Femur (tissue), 1 donor: ENCODE measurements at places on chromosomes 13 and 19.

GRCh38 chr19:41958367-41959055 is 610 bp downstream of the RABAC1 start:
- peak; percentile 92 for DNase-seq

GRCh38 chr19:17576758-17577456 is 21.5 kb downstream of the COLGALT1 start:
- peak; percentile 81 for DNase-seq

GRCh38 chr13:49821216-49822009 is 28.9 kb upstream of the KPNA3 start:
- DNase-seq: no peak

DNA sequence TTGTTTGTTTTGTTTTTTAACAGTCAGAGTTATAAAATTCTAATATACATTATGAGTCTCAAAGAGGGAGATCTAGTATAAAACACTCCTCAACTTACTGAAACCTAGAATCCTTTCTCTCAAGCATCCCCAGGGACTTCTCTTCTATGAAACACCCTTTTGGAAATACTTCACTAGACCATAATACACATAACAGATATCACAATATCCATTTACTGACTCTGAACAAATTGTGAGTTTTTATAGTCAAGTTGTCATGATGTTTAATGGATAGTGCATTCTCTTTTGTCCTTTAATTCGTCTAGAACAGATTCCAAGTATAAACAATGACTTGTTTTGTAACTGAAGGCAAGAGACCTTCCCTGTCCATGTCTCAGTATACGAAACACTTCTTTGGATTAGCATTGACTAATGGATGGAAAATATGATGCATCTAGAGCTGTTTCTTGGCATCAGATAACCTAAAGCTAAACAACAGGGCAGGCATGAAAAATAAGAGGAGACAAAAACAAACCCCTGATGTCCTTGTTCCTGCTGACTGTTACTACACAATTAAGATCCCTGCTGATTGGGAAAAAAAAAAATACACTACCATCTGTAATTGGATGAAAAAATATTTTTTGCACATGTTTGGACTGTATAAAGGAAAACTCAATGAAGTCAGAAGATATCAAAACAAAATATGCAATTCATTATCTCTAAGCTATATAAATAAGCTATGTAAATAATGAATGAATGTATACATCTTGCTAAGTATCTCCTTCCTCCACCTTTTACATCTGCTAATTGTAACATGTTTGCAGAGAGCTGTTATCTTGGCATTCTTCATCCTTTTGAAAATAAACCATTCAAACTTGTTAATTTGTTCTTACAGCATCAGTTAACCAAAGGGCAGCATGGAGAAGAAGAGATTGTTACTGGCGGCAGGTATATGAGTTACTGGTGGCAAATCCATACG is 214.2 kb downstream of the LACC1 start:
- DNase-seq: no peak

DNA sequence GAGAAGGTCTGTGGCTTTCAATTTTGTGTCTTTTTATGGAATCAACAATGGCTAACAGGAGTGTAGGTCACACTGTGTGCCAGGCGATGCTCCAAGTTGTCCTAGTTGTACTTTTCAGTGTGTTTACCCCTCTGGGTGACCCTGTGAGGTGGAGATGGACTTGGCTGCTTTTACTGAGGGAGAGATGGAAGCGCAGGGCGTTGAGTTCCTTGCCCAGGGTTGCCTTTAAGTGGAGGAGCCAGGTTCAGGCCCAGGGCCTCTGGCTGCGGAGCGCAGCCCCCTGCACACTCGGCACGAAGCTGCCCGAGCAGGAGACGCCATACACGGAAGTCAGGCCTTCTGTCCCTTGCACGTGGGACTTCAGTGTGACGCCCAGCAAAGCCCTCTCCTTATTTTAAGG is 112.8 kb downstream of the RAB20 start:
- DNase-seq: no peak

- no peak for DNase-seq
Measured at GRCh38 chr13:79307866-79308298, 98.2 kb downstream of the RBM26 start.

DNA sequence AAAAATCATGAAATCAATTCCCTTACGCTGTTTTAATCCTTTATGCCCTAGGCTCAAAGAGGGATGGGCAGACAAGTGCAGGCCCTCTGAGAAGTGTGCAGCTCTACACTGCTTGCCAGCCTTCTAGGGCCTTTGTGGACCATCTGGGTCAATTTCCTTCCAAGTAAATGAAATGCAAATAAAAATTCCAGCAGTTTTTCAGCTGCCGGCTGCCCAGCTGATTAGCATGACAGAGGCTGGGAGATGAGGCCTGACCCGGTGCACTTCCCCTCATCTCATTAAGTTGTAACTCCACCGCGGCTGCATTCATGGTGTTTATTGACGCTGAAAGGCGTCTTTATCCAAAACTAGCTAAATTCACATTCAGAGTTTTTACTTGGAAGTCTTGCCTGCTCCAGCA is 47.5 kb upstream of the GSX1 start:
- no peak for DNase-seq

DNA sequence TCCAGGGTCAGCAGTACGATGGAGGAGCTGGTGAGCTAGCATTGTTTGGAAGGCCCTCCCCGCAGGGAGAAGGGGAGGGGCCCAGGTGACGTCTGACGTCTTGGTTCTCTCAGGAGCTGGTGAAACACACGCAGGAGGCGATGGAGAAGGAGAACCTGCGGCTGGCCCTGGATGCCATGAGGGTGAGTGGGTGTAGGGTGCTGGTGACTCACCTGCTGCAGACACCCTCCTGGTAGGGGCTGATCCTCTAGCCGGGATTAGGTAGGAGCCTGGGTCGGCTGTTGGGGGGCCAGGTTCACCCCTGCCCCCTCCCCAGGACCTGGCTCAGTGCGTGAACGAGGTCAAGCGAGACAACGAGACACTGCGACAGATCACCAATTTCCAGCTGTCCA is 55.8 kb downstream of the VAV1 start:
- no peak for DNase-seq

GRCh38 chr13:51291341-51291740 is 48.1 kb upstream of the SERPINE3 start:
- no peak for DNase-seq

GRCh38 chr19:49488046-49488862 is 846 bp downstream of the RPL13A start:
- DNase-seq: peak; percentile 26

DNA sequence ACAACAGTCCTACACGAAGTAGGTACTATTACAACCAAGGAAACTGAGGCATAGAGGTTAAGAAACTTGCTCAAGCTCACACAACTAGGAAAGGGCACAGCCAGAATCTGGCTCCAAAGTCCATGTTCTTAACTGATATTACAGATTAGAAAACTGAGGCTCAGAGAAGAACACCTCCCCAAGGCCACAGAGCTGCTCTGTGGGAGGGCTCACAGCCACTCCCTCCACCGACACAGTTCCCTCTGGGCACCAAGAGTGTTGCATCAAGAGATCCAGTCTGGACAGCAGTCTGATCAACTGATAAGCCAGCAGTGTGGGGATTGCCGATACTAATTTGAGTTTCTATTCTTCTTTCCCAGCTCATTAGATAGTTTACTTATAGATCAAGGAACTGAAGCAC is 29.5 kb downstream of the SLC15A1 start:
- no peak for DNase-seq

GRCh38 chr19:11242864-11243797 is 3.7 kb downstream of the ANGPTL8 start:
- peak; percentile 92 for DNase-seq

- DNase-seq: no peak
Measured at GRCh38 chr13:113968463-113969310, 5.2 kb downstream of the C13orf46 start.

- no peak for DNase-seq
Measured at GRCh38 chr13:63189712-63190111, 1774.1 kb upstream of the PCDH20 start.

DNA sequence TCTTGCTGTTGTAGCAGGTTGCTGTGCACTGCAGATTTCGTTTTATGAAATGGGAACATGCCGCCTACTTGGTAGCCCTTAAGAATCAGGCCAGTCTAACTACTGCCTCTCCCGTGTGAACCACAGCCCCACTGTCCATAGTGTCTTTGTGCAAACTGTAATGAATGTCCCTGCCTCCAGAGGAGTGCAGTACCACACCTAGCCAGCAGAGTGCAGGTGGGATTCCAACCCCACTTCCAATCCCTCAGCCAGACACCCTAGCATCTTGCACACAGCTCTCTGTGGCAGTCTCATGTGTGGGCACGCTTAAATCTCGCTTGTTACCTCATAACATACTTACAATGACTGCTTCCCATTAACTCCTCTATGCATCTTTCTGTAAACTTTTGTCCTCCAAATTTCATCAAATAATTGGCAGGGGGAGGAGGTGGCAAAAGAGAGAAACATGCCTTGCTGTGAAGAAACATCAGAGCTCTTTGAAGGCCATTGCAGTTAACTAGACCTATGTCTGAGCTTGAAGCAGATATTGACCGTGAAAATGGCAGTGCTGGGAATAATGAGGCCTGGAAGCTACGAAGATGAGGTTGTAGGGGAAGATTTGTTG is 47.2 kb downstream of the ZAR1L start:
- DNase-seq: no peak

GRCh38 chr13:98052412-98052811 is 90.5 kb upstream of the FARP1 start:
- no peak for DNase-seq

- DNase-seq: no peak
Measured at GRCh38 chr13:108289819-108290218, 20.3 kb downstream of the TNFSF13B start.

DNA sequence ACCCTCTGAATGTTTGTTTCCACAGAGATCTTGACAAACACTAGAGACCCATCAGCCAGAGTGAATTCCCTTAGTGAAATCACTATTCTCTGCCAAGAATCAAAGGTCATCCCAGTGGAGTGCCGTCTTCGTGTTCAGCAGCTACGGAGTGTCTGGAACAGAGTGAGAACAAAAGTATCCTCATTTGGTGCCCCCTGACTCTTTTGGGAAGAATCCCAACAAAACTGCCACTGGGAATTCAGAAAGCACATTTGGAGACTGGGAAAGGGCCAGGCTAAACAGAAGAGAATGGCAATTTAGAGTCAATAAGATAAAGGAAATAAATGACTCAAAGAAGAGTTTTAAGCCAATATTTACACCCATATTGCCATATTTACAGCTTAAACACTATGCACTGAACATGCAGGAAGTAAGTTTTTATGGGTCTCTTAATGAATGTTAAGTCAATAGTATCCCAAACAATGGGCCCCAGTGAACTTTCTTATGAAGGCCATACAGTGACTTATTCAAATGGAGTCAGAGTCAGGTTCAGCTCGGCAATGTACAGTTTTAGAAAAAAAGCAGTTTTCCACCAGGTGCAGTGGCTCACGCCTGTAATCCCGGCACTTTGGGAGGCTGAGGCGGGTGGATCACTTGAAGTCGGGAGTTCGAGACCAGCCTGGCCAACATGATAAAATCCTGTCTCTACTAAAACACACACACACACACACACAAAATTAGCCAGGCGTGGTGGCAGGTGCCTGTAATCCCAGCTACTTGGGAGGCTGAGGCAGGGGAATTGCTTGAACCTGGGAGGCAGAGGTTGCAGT is 392.6 kb downstream of the KLF5 start:
- DNase-seq: no peak

- DNase-seq: no peak
Measured at GRCh38 chr19:31332096-31332495, 17.1 kb downstream of the TSHZ3 start.

DNA sequence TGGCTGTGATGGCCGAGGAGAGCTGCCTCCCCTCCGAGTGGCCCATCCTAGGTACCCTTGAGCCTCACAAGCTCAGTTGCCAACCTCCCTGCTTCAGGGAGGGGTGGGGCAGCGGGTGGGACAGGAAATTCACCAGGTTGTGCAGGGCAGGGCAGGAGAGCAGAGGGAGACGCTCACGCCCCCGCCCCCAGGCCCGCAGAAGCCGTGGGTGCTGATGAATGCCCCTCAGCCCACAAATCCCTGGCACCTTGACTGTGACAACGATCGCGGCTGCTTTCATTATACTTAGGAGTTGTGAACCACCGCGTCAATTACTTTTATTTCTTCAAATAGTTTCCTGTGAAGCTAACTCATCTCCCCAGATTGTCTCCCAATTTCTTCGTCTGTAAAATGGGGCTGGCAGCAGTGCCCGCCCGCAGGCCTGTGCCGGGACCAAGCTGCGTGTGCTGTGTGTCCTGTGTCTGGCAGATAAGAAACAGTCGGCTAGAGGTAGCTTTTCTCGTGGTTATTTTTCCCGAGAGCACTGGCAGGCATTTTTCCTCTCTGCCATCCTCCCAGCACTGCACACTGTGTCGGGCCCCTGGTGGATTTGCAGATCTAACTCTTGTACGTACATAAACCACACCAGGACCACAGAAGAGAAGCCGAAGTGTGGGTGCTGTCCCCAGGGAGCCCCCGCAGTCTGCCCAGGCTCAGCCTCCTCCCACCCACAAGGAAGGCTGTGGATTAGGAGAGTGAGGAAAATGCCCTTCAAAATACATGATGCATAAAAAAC is 7.9 kb upstream of the RASA3 start:
- no peak for DNase-seq

GRCh38 chr19:50978772-50979390 is 4.8 kb downstream of the KLK7 start:
- DNase-seq: no peak

DNA sequence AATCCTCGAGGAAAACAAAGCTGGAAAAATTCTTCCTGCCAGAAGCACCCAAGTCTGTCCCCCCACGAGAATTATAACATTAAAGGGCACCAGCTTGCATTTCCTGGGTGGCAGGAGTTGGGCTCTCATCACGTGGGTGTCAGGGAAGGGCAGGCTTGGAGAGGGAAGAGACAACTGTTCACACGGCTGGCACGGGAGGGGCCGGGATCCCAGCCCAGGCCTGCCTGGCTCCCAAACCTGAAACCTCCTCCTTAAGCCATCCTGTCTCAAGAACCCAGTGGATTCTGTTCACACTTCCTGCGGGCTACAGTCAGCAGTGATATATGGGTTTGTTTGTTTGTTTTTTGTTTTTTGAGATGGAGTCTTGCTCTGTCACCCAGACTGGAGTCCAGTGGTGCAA is 12.2 kb downstream of the GRIK5 start:
- no peak for DNase-seq
